HCT116 (cell line): ENCODE measurements at places on chromosomes 2 and 18.

- DNase-seq = no peak
Measured at GRCh38 chr18:67935638-67936037, 419.1 kb upstream of the DSEL start.

DNA sequence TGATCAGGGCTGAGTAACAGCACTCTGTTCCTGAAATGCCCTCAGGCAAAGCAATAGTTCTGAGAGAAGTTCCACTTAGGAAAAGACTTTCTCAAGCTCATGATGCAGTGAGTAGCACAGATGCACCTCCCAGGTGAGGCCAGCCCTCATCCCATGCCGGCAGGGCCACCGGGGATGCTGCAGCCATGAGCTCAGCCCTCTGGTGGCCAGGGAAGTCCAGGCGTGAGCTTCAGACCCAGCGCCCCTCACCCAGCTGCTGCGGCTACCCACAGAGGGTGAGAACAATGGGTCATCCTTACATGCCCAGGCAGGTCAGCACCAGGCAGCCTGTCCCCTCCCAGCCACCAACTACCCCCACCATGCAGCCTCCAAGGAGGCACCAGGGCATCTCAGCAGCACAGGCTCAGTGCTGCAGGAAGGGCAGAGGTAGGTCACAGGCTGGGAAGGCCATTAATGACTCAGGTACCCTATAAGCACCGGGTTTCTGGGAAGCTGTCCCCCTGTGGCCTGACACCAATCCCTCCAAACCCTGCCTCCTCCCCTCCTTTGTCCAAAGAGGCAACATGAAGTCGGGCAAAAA, 50.6 kb downstream of the TTC32 start:
- DNase-seq = no peak

DNA sequence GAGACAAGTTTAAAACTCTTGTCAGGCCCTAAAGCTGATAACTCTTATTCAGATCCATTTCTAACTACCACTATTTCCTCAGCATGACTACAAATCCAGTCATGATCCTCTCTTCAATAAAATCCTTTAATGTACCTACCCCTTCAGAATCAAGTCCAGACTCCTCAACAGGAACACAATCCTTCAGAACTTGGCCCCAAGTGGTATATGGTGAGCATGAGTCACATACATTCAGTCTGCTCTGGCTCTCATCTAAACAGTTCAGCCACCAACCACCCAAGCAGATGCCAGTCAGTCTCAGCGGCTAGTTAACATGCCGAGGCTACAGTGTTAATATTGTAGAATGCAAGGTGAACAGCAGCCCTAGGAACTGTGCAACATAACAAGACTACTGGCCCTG, 9.7 kb downstream of the LMAN2L start:
- no peak for DNase-seq

GRCh38 chr2:144011553-144011952, 508.4 kb downstream of the ZEB2 start:
- DNase-seq = no peak

DNA sequence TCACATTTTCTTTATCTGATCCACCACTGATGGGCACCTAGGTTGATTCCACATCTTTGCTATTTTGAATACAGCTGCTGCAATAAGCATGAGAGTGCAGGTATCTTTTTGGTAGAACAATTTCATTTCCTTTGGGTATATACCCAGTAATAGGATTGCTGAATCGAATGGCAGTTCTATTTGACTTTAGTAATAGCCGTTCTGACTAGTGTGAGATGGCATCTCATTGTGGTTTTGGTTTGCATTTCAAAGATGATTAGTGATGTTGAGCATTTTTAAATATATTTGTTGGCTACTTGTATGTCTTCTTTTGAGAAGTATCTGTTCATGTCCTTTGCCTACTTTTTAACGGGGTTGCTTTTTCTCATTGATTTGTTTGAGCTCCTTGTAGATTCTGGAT, 72.3 kb downstream of the CCDC138 start:
- DNase-seq = no peak

GRCh38 chr18:10420561-10421352, 33.7 kb upstream of the APCDD1 start:
- DNase-seq = no peak

DNA sequence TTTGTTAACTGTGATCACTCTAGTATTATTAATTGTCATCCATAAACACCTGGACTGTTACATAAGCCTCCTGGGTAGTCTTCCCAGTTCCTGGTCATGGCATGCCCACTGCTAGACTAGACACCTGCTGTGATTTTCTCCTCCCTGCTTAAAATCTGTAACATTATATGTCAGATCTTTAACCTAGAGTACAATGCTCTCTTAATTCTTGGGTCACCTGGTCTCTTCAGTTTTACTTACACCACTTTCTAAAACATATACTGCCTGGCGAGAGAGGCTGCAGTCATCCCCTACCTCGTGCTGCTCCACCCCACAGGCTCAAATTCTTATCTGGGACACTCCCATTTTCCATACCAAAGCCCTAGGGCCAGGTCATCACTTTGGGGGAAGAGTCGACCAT, 161.3 kb downstream of the CDH2 start:
- no peak for DNase-seq

DNA sequence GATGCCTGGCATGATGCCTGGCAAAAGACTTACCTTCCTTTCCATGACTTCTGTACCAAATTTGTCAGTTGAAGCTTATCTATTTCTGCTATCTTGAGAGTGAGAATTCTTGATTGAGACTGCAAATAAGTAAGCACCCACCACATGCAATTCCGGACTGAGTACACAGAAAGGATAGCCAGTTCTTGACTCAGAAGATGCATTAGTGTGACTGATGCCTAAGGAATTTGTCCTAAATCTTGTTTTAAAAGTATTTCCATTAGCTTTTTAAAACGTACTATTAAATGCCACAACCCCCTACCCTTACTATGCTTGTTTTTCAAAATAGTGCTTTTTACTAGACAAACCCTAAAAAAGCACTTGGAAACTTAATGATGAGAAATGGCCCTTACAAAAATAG, 545 bp downstream of the MPP4 start:
- no peak for DNase-seq

GRCh38 chr2:235561450-235561849, 67.6 kb downstream of the AGAP1 start:
- DNase-seq = no peak

- DNase-seq = no peak
Measured at GRCh38 chr2:216535454-216535995, 36.9 kb downstream of the RPL37A start.

- DNase-seq = no peak
Measured at GRCh38 chr18:9353596-9353995, 19.0 kb downstream of the TWSG1 start.

DNA sequence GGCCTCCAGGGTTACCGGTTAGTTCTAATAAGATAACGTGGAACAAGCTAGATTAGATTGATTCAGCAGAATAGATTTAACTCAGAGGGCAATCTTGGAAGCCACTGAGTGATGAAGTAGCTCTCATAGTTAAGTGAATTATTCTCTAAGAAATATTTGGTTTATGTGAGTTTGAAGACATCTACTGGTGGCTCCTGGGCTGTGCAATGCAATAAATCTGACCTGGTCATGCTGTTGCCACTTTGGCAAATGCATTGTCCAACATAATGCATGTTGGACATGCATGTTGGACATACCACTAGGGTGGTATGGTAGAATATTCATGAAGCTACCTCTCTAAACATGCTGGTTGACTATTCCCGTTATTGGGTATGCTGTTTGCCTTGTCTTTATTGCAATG, 493.7 kb upstream of the VRK2 start:
- no peak for DNase-seq

DNA sequence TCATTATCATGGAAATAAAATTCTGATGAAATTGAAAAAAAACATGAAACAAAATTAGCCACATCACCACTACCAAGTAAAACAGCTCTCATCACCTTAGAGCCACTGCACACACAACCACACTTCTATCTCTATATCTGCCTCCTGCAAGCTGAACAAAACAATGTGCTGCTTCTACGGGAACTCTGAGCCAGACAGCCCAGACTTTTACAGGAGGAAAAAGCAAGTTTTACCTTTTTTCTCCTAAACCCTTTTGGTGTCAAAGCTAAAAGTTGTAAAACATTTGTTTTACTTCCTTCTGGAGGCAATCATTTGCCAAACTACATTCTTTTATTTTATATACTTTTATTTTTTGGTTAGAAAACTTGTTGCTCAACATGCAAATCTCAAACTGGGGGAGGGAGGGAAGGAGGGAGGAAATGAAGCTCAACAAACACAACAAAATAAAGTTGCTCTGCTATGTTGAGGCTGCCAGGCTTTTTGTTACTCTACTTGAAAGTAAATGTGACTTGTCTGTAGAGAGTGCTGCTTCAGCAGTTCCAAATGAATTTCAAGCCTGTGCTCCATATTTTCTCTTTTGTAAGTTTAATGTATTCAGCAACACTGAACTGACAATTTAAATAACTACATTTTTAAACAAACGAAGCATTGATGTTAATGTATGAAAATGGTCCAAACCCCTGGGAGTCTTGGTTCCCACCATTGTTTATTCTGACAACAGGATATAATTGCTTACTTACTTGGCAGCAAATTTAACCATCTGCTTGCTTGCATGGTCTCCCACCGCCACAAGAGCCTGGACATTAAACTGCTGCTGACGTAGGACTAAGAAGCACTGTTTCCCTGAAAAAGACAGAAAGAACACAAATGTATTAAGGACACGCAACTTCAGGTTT, 24.5 kb downstream of the DARS1 start:
- DNase-seq = no peak

DNA sequence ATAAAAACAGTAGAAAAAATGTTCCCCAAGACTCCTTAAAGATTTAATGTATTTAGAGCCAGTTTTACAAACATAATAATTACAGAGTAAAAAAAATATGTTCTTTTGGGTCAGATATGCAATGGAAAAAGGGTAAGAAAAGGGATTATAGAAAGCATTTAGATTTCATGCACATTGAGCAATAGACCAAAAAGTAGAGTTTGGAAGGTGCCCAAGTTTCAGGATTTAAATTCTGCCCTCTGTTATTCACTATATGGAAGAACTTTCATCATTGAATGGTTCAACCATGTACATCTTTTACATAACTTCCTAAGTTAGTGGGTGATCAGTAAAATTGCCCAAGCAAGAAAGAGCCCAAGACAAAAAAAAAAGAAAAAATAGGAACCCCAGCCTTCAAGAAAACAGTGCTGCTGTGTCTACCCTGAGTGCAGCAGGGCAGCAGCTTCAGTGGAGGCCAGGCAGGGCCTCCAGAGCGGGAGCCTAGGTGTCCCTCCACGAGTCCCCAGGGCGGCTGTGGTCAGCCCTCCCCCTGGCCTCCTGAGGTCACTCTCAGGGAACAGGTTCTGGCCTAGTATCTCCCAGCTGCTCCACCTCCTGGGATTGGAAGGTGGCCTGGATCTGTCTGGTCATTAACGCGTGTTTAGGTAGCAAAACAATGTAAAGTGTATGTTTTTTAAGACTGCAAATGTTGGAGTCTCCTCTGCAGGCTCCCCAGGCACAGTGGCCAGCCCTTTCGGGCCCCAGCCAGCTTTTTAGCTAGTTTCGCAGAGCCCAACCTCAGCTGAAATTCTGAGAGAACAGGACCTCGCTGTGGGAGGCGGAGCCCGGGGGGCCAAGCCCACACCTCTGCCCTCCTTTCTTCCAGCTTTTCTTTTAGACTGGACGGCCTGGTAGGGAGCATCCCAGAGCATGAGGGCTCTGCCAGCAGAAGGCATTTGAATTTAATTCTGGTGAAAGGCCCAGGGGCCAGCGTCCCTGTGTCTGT, 77.3 kb downstream of the TEX51 start:
- no peak for DNase-seq

DNA sequence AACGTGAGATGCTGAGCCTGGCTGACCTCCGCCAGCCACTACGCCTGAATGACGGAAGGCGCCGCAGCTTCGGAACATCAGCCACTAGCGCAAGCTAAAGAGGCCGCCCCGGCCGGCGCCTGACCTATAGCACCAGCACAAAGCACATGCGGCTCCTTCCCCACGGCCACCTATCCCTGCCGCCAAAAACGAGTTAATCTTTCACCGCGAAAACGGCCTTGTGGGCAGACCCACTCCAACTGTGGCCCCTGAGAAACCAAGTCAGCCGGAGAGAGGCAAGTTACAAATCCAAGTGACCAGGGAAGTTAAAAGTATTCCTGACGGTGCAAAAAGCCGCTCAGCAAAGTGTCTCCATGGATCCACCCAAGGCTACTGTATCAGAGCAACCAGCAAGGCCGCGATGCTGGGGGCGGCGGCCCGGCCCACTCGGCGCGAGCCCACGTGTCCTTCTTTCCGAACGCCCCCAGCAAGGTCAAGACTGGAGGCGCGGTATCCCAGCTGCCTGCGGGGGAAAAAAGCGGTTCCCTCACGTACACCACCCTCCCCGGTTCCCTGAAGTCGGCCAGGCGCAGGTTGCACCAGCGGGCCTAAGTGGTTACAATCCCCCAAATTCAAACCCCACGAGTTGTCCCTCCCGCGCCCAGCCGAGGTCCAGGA, 575 bp downstream of the HSPD1 start:
- DNase-seq = no peak

- DNase-seq = peak; percentile 35
Measured at GRCh38 chr2:230575642-230576324, 136.9 kb upstream of the CAB39 start.

DNA sequence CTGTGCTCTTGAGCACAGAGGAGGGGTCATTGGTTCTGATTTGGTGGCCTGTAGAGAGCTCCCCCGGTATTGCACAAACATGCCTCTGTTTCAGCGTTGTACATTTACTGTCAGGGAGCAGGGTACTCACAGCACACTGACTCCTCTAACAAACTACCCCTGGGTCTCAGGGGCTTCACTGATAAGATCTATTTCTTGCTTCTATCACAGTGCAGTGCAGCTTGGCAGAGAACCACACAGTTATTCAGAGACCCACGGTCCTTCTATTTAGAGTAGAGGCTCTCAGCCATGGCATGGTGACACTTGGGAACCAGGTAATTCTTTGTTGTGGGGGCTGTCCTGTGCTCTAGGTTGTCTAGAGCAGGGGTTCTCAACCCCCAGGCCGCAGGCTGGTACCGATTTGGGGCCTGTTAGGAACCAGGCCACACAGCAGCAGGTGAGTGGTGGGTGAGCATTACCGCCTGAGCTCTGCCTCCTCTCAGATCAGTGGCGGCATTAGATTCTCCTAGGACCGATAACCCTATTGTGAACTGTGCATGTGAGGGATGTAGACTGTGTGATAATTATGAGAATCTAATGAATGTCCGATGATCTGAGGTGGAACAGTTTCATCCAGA, 133.4 kb upstream of the MYCN start:
- no peak for DNase-seq
